ENCODE measurements at places on chromosomes 7 and 10. TPM values are rescaled to one million over a fixed set of nuclear protein-coding genes. Genes with fewer than 3 reads are reported as not detected.

CDH23 gene
- 0.25 TPM for total RNA-seq

SLC29A3 gene
- 5.8 TPM for total RNA-seq

SFTPD gene
- not detected for total RNA-seq

CALML3 gene
- not detected for total RNA-seq

All from activated CD8-positive, alpha-beta memory T cell treated with anti-CD3 and anti-CD28 coated beads for 36 hours (primary cell).